Activated CD8-positive, alpha-beta T cell treated with anti-CD3 and anti-CD28 coated beads, Interleukin-2, amount 10 ng/mL, durations not matched to agents 7 days and 5 days (primary cell): ENCODE measurements at places on chromosomes 7 and 10. TPM values are rescaled to one million over a fixed set of nuclear protein-coding genes. Genes with fewer than 3 reads are reported as not detected.

OR2A12 gene
- not detected for total RNA-seq

TCAF2 gene
- total RNA-seq = 14.1 TPM

PON1 gene
- not detected for total RNA-seq

GPR146 gene
- total RNA-seq = 2.7 TPM

CYP26A1 gene
- total RNA-seq = not detected

CUEDC2 gene
- 77.6 TPM for total RNA-seq

SEPTIN14 gene
- total RNA-seq = not detected

FOXI2 gene
- not detected for total RNA-seq

ELAPOR2 gene
- total RNA-seq = 2.3 TPM

ELFN1 gene
- not detected for total RNA-seq

PKD2L1 gene
- total RNA-seq = 0.68 TPM

IL2RA gene
- total RNA-seq = 174 TPM

ITGB8 gene
- total RNA-seq = not detected
